Stimulated activated CD8-positive, alpha-beta memory T cell treated with anti-CD3 and anti-CD28 coated beads, Interleukin-12 subunit alpha, Interleukin-12 subunit beta, amount 100 ng/mL, for 1 hour (primary cell): ENCODE measurements at places on chromosomes 6 and 20.

DNA sequence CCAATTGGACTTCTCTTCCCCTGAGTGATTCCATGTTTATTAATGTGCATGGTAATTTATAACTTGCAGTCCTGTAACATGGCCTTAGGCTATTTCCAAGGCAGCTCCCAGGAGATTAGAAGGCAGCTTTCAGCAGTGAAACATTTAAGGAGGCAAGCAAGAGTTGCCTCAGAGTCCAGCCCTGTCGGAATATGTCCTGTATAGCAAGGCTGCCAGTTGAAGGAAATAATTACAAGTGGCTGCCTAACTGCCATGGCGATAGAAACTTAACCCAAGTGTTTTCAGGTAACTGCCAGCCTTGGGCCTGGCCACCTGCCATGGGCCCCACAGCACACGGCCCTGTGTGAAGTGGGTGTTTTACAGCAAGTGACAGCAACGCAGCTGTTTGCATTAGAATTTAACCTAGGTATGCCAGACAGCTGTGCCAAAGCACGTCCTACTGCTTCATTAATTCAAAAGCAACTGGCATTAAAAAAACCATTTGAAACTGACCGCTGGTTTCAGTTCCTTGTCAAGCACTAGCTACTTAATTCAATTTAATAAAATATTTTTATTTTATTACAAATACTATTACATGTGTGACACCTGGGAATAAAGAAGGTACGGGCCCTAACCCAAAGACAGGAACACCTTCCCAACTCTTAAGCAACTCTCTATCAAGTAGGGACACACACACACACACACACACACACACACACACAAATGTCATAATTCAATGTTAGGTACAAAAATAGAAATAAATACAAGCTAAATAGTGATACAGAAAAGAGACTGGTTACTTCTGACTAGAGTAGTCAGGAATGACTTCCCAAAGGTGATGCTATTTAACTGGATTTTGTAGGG, 151.8 kb upstream of the HEY2 start:
- DNase-seq = no peak

DNA sequence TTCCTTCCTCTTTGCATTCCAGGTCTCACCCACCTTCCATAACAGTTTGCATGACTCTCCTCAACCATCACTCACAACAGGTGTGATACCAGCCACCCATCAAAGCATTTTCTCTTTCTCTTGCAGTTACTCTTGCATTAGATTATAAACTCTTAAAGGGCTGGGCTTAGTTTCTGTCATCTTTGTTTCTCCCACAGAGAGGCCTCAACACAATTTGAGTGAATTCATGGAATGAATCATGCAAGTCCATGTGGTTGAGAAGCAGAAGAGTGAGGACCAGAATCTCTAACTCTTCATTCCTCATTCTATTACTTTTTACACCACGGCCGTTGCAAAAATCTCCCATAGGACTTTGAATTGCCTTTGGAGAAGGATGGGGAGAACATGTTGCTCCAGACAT, 31.4 kb downstream of the OGFRL1 start:
- DNase-seq = no peak

GRCh38 chr20:56957737-56958553, 308.5 kb downstream of the BMP7 start:
- DNase-seq = no peak

- no peak for DNase-seq
Observed at GRCh38 chr6:158043586-158044524, 62.2 kb downstream of the SYNJ2 start.

DNA sequence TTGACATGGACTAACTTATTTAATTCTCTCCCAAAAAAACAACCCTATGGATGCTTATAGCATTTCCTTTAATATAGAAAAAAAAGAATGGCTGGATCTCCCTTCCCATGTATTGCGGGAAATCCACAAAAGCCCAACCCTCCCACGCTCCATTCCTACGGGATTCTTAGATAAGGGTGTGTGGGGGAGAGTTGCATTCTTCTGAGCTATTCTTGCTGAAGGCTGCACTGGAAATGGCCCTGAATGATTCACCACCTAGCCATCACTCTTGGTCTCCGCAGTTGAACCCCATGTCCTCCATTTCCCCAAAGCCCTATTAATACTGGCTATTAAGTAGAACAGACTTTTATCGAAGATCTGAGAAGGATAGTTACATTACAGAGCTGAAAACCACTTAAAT, 41.9 kb upstream of the ADGRF5 start:
- no peak for DNase-seq

- no peak for DNase-seq
Observed at GRCh38 chr20:59161721-59162120, 1.9 kb upstream of the ZNF831 start.

DNA sequence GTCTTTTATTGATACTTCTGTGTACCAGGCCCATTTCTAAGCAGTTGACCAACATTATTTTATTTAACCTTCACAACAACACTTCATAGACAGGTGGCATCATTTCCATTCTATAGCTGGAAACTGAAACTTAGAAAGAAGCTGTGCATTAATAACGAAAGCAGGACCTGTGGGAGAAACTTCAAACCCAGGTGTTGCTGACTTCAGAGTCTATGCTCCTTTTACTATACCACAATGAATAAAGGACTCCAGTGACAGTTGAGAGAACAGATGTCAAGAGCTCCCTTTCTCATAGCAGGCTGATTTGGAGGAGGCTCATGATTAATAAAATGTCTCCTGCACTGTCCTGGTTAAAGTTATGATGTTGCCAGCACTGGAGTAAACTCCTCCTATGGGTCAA, 56.6 kb upstream of the POU3F2 start:
- no peak for DNase-seq

GRCh38 chr20:48751871-48752270, 75.9 kb downstream of the PREX1 start:
- DNase-seq = no peak

DNA sequence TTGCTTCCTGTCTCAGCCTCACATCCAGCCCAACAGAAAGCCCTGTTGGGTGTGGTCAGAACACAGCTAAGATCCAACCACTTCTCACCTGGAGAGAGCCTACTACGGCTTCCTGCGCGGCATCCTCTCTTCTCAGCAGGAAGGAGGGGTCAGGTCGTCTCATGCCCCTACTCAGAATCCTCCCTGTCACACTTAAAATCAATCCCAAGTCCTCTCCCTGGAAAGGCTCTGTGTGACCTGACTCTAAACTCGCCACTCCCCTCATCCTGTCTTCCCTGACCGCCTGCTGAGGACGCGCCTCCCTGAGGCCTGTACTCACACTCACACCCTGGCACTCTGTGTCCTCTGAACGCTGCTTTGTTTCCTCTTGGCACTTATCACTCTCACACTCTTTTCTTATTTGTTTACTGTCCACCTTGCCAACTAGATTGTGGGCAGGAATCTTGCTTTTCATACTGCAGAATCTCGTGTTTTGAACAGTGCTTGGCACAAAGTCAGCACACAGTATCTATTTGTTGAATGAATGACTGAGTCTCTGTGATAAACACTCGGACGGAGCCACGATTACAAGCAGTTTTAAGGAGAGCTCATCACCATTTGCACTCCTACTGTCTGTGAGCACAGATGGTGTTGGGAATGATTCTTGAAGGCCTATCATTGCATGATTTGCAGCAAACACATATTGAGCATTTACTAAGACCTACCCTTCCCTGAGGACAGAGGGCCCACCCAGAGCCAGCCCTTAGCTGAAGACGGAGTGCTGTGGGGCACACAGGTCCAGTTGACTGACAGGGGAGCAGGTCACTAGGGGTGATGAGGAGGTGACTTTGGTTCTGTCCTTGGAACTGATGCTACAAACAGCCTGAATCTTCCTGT, 18.7 kb downstream of the RAB5IF start:
- no peak for DNase-seq

DNA sequence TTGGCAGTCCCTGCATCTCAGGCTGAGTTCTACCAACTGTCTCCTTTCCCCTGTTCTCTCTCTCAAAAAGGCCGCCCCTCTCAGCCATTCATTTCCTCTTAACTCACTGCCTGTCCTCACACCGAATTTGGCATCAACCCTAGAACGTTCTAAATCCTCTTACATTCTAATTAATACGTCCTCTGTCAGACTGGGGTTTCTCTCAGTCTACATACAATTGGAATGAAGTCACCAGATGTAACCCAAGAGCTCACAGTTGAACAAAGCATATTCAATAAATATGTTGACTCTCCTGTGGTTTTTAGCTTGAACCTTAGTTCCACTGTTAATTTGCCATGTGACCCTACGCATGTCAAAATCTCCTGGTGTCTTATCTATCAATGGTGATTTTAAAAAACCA, 269.6 kb downstream of the CLIC5 start:
- DNase-seq = no peak

- no peak for DNase-seq
Observed at GRCh38 chr6:99364026-99364425, 14.6 kb upstream of the FAXC start.

DNA sequence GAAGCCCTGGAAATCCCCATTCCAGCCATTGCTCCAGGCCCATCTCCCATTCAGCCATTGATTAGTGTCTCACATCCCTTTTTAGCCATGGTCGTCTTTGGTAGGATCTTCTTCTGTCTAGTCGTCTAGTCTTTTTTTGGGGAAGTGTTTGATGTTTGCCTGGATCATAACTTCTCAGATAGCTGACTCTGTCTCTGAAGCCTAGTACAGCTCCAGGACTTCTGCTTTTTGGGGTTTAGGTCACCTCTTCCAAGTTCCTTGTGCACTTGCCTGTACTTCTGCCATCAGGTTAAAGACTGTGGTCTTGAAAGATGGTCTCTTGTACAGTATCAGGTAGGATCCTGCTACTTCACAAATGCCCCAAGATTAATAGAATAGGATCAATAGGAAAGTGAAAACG, 553.5 kb downstream of the PKHD1 start:
- DNase-seq = no peak

GRCh38 chr6:23329086-23329485, 759.7 kb downstream of the HDGFL1 start:
- no peak for DNase-seq

DNA sequence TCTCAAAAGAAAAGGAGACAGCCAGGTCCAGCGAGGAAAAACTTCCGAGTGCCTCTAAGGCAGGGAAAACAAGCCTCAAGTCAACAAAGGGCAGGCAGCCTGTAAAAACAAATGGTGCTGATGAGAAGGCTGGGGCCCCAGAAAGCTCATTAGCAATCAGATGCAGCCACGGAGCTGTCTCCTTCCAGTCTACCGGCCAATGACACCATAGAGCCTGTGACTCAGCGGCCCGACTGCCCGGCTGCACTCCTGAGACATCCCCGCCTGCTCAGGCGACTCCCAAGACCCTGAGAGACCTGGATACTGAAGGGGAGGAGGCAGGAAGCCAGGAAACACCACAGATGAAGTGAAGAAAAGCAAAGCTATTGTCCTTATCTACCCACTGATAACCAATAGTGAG, 120.1 kb upstream of the HDDC2 start:
- DNase-seq = no peak

GRCh38 chr6:42820512-42821340, 38.9 kb downstream of the BICRAL start:
- no peak for DNase-seq

- no peak for DNase-seq
Observed at GRCh38 chr20:51276296-51276695, 253.4 kb upstream of the KCNG1 start.

DNA sequence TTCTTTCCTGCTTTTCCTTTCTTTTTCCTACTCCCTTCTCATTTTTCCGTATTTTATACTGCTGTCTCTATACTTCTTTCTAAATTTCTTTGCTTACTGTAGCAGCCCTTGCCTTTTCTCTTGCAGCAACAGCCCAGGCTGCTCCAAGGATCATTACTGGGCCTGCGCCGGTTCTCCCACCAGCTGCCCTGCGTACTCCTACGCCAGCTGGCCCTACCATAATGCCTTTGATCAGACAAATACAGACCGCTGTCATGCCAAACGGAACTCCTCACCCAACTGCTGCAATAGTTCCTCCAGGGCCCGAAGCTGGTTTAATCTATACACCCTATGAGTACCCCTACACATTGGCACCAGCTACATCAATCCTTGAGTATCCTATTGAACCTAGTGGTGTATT, 148.8 kb downstream of the QKI start:
- no peak for DNase-seq

- no peak for DNase-seq
Observed at GRCh38 chr6:139129284-139129683, 5.6 kb upstream of the HECA start.

GRCh38 chr20:33552519-33552918, 62.6 kb downstream of the CBFA2T2 start:
- DNase-seq = no peak

- DNase-seq = no peak
Observed at GRCh38 chr6:152189736-152190135, 382.3 kb downstream of the ESR1 start.

- no peak for DNase-seq
Observed at GRCh38 chr6:167221400-167222201, 63.8 kb upstream of the GPR31 start.

DNA sequence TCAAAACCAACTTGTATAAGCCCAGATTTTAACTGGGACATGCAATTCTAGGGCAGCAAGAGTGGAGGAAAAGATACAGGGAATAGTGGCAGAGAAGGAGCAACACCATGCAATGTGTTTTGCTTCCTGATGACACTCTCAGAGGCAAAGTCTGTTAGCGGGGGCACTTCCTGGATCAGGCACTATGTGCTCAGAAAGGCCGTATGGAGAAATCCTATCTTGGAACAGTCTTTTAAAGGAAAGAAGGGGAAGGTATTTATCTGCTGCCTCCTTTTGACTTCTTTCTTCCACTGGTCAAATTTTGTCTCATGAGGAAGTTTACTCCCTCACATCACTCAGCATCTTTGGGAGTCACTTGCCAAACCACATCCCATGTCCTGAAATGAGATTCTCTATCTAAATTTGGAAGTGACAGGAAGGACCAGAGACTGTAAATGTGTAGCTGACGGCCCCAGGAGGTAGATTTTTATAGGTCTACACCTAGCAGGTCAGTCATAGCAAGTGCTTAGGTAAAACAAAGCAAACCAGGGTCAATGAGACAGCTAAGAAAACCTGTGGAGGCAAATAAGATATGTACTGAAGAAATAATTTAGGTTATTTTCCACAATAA, 91.7 kb upstream of the ELOVL5 start:
- DNase-seq = no peak

GRCh38 chr6:134674562-134674961, 275.3 kb downstream of the ALDH8A1 start:
- no peak for DNase-seq

DNA sequence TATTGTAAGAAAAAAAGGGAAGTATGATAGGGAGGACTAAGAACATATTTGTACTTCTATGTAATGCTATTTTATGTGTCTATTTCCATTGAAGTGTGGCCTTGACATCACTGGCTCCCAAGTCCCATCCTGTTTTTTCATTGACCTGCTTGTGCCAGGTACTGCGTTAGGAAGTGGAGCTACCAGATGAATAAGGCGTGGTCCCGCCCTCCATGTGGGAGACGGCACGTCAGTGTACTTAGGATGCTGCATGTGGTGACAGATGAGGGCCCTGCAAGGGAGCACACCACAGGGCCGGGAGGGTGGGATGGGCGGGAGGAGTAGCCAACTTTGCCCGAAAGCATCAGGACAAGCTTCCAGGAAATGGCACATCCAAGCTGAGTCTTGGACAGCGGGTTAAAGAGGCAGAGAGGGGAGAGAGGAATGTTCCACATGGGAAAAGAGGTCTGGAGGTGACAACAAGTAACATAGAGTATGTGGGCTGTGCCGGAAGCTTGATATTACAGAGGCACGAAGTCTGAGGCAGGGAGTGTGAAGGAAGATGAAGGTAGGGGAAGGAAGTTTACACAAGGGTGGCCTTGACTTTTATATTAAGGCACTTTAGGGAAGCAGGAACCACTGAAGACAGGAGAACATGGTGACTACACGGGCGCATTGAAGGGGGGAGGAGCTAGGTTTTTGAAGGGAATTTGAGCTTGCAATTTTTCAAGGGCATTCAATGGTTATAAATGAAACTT, 140.6 kb downstream of the MTHFD1L start:
- DNase-seq = no peak

- DNase-seq = no peak
Observed at GRCh38 chr6:87671555-87672029, 30.4 kb downstream of the AKIRIN2 start.
